ENCODE measurements at places on chromosomes 2 and 18. TPM values are rescaled to one million over a fixed set of nuclear protein-coding genes. Genes with fewer than 3 reads are reported as not detected.

The ABCA12 gene
- not detected for total RNA-seq

The GAD1 gene
- 12.8 TPM for total RNA-seq

- H3K27ac ChIP-seq = no peak overlapping the region
- peaks cover 11% of the 10 kb centered on the region for H3K4me1 ChIP-seq
- no peaks in the 10 kb centered on the region for H3K27me3 ChIP-seq
- H3K36me3 ChIP-seq = peaks cover 6% of the 10 kb centered on the region
- H3K4me3 ChIP-seq = no peak overlapping the region
- DNase-seq = no peak
These were observed 38.1 kb downstream of the TMEM87B start for GRCh38 chr2:112093216-112093615.

DNA sequence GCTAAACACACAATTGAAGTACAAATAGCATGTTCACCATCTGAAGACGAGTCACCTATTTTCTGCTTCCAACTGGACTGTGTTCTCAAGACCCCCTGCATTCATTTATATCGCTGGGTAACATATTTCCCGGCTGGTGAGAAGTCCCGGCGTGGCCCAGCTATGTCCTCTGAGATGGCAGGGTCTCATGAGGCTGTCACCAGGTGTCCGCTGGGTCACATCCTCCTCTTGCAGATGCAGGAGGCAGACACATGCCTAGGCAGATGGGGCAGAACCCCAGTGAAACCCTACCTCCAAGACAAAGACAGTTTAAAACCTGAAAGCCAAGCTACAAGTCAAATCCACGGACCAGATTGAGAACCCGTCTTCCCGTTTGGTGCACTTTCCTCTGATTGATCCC lies 36.8 kb upstream of the UBE2F start:
- H3K27me3 ChIP-seq = no peaks in the 10 kb centered on the region
- H3K4me1 ChIP-seq = peaks cover 54% of the 10 kb centered on the region
- H3K4me3 ChIP-seq = no peak overlapping the region
- DNase-seq = no peak
- H3K27ac ChIP-seq = no peak overlapping the region

GRCh38 chr2:99448556-99448955 lies 41.3 kb downstream of the REV1 start:
- H3K27ac ChIP-seq = no peak overlapping the region
- H3K27me3 ChIP-seq = no peaks in the 10 kb centered on the region
- peaks cover 4% of the 10 kb centered on the region for H3K36me3 ChIP-seq
- no peak for DNase-seq

DNA sequence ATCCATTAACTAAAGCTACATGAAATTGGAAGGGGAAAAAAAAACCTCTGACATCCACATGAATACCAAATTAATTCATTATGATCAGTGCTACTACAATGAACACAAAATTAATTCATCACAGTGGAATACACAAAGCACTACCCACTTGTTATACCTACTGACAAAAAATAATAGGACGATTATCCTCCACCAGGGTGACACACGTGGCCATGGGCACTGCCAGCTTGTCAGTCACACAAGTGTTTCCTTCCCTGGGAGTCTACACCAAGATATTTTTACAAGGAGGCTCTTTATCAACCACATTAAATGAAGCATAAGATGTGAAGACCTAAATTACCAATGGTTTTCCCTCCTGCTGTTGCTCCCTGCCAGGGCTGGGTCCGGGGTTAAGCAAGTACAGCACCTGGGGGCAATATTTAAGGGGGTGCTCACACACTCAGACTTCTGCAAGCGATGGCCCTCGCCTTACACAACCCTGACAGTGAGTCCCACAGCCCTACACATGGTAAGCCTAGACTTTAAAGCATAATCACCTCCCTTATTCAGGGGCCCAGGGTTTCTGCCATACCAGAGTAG lies 90.1 kb downstream of the TCF4 start:
- H3K4me1 ChIP-seq = peaks cover 10% of the 10 kb centered on the region
- H3K4me3 ChIP-seq = no peak overlapping the region
- H3K27me3 ChIP-seq = peaks cover 15% of the 10 kb centered on the region

GRCh38 chr18:75845413-75845812 lies 417.9 kb upstream of the SMIM21 start:
- H3K36me3 ChIP-seq = peaks cover 3% of the 10 kb centered on the region
- no peak overlapping the region for H3K27ac ChIP-seq
- no peak overlapping the region for H3K4me3 ChIP-seq

DNA sequence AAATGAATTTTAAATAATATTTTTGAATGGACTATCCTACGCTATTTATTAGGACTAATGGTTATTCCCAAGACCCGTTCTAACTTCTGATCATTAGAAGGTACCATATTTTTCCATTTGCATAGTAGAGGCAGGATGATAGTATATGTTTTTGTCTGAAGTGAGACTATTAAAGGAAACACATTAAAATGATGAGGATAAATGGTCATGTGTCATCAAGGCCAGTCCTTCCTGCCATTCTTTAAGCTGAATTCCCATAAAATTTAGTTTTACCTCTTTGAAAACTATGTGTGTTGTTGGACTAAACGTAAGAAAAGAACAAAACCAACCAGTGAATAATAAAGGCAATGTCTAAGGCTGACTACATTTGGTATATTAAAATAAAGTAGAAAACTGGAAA lies 121.8 kb downstream of the SLC8A1 start:
- no peak overlapping the region for H3K4me3 ChIP-seq
- H3K4me1 ChIP-seq = peaks cover 11% of the 10 kb centered on the region
- H3K27ac ChIP-seq = no peak overlapping the region
- no peaks in the 10 kb centered on the region for H3K36me3 ChIP-seq
- DNase-seq = no peak

GRCh38 chr2:221444106-221444505 lies 128.0 kb downstream of the EPHA4 start:
- H3K27ac ChIP-seq = no peak overlapping the region
- no peaks in the 10 kb centered on the region for H3K36me3 ChIP-seq
- no peak overlapping the region for H3K4me3 ChIP-seq
- H3K27me3 ChIP-seq = no peaks in the 10 kb centered on the region
- peaks cover 9% of the 10 kb centered on the region for H3K4me1 ChIP-seq
- no peak for DNase-seq
